SK-N-DZ (cell line): ENCODE measurements at places on chromosomes 13 and 19.

GRCh38 chr13:34383728-34384127, 558.3 kb upstream of the NBEA start:
- DNase-seq: no peak

GRCh38 chr13:92843549-92843948, 383.1 kb upstream of the GPC6 start:
- no peak for DNase-seq

- no peak for DNase-seq
Measured at GRCh38 chr13:36992362-36992761, 6.8 kb downstream of the ALG5 start.

- no peak for DNase-seq
Measured at GRCh38 chr13:63093907-63094469, 1678.3 kb upstream of the PCDH20 start.

GRCh38 chr13:89750371-89750770, 1597.1 kb upstream of the MIR17HG start:
- no peak for DNase-seq

- no peak for DNase-seq
Measured at GRCh38 chr13:22776394-22777186, 404.2 kb upstream of the SGCG start.

DNA sequence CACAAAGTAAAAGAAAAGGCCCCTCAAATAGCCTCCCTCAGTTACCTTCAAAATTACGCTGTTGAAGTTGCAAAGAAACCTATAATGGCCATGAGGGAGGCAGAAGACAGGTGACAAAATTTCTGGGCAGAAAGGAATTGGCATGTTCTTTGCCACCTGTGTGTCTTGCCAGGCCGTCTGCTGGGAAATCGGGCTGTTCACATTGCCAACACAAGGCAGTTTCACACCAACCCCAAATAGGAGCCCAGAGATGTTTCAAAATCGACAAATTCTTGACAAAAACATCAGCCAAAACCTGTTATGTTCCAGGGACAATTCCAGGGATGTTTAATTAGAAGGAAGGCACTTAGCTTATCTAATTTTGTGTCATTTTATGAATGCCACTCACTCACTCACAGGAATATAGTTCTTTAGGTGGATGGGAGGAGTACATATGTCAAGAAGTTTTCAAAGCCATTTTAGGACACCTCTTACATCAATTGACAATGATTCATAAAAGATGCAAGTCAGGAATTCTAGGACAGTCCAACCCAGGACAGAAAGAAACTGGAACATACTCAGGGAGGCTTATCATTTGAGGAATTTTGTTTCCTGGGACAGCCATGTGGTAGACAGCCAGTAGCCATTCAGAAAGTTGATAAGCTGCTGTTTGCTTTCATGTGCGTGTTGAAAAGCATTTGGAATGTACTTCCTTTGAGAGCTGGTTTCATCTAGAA, 164.5 kb downstream of the RGCC start:
- DNase-seq: no peak

DNA sequence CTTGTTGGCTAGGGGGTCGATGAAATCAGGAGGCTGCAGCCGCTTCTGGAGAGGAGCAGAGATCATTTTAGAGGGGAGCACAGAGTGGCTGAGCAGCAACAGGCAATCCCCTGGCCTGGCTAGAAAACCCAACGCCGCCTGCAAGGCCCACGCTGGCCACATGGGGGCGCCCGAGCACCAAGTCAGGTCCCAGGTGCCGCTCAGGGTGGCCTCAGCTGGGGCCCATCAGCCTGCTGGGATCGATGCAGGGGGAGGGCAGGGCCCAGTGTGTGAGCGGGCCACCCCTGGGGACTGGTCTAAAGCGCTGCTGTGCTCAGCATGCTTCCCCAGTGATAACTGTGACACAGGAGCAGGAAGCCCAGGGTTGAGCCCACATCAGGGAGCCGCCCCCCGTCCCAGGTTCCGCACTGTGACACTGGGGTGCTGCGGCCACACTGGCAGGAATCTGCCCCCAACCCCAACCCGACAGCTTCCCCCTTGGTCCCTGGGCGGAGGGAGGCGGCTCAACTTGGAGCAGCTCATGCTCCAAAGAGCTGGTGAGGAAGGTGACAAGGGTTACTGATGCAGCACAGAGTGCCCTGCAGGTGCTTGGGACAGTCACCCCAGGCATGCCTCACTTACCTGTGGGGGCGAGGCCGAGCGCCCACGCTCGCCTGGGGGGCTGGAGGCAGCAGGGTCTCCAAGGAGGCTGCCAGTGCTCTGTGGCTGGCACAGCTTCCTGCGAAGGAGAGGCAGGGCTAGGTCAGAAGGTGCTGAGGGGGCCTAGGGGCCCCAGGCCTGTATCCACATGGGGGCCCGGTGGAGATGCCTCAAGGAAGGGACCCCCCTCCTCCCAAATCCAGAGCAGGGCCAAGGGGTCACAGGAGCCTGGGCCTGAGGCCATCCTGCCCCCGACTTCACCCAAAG, 13.3 kb upstream of the ISYNA1 start:
- DNase-seq: peak; percentile 75

GRCh38 chr19:18603958-18604819, 2.4 kb downstream of the CRLF1 start:
- no peak for DNase-seq

GRCh38 chr19:52094526-52095130, 937 bp downstream of the ZNF841 start:
- no peak for DNase-seq

GRCh38 chr19:40682431-40682964, 8.0 kb downstream of the NUMBL start:
- no peak for DNase-seq

DNA sequence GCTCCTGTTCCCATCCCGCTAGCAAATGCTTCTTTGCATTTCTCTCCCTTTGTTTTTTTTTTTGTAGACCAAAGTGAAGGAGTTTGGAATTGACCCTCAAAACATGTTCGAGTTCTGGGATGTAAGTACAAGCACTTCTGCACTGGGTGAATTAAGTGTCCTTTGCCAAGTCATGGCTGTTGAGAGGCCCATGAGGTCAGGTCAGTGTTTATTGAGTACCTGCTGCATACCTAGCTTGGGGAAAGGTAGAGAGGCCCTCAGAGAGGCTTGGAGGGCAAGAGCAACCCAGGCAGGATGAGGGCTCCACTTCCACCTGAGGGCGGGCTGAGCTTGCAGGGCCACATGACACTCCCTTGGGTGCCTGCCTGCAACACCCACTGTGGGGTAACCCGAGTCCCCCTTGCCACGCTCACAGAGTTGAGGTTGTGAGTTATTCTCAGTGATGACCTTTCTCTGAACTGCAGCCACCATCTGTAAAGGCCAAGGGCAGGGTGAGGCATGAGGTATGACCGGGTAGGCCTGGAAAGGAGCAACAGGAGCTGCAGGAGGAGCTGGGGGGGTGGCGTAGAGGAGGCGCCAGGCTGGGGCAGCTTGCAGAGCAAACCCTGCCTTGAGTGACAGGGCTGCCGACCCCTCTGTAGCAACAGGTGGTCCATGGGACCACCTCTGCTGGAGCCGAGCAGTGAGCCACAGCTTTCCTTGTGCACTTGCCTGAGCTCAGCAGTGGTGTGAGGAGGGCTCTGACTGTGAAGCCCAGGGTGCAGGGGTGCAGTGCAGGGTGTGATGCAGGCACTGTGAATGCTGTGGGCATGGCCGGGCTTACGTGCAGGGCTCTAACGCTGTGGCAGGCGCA, 16.6 kb downstream of the GPI start:
- DNase-seq: no peak

DNA sequence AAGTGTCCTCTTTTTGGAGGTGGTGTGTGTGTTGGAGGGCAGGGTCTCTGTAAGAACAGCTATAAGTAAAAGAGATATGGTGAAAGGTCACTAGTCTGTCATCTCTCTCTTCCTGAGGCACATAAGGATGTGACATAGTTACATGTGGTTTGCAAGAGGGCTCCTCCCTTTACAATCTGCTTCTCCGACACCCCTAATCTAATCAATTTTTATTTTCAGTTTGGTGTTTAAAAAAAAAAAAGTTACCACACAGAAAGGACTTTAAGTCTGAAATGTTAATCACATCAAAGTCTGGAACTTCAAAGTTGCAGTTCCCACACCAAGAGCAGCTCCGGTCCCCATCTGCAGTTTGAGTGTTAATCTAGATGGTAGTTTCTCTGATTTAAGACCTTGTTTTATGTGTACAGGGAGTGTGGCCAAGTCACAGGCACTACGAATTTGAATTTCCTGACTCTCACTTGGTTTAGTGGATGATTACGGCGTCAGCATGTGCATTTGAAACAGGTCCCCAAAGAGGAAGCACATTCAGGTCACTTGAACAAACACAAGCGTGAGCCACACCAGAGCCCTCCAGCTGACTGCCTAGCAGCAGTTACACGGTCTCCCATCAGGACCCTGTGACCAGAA, 53.1 kb downstream of the FOXO1 start:
- DNase-seq: no peak

DNA sequence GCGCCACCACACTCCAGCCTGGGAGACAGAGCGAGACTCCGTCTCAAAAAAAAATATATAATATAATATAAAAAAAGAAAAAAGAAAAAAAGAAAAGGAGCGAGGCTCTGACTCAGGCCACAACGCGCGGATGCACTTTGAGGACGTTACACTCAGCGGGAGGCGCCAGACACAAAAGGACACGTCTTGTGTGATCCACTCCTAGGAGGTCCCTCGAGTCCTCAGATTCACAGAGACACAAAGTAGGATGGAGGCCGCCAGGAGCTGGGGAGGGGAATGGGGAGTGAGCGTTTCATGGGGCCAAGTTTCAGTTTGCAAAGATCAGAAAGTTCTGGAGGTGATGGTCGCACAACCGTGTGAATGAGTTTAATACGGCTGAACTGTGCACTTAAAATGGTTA, 8.5 kb upstream of the ABHD17A start:
- no peak for DNase-seq

GRCh38 chr13:22073718-22074117, 402.8 kb downstream of the FGF9 start:
- DNase-seq: no peak

- no peak for DNase-seq
Measured at GRCh38 chr13:99289674-99290337, 17.4 kb downstream of the GPR183 start.

GRCh38 chr19:277131-277530, 14.1 kb downstream of the PLPP2 start:
- DNase-seq: no peak

DNA sequence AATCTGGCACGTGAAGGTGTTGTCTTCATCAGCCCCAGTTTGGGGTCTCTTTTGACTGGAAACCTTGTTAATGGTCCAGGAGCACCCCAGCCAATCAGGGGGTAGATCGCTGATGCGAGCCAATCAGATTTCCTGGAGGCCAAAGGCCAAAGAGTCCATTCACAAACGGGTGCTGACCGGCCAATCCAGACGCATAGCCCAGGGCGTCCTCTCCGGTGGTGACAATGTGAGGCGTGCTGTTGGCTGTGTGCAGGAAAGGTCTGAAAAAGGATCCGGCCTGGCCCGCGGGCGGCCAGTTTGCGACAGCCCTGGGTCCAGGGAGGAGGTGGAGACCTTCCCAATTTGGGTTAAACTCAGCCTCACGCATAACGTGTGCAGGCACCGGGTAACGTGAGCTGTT, 3.1 kb downstream of the MAST3 start:
- DNase-seq: peak; percentile 74

DNA sequence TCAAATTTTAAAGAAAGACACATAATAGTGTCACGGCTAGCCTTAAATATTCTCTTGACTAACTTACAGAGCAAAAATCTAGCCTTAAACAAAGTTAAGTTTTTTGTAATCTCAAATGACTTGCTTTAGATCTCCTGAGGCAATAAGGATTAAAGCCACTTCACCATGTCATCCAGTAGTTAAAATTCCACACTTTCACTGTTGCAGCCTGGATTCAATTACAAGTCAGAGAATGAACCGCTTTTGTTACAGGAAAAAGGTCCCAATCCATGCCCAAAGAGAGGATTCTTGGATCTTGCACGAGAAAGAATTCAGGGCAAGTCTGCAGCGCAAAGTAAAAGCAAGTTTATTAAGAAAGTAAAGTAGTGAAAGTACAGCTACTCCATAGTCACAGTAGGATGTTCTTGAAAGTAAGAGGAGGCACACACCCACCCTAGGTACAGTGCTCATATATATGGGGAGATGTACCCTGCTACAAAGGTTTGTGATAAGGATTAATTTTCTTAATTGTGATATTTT, 34.6 kb upstream of the CD177 start:
- no peak for DNase-seq

DNA sequence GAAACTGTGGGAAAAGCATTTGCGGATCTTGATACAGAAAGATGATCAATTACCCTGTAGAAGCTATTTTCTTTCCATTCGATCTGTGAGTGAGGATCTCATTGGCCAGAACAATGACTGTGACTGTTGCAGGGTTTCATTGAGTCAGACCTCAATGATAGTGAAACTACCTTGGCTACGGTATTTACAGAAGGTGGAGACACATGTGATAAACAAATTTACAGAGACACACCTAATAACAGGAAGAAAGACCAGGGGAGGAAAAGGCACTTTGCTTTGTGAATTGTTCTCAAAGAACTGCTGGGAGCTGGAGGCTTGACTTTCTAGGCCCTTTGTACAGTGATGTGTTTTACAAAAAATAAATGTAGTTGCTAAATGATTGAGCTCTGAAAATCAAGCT, 19.9 kb upstream of the ARGLU1 start:
- no peak for DNase-seq
